ENCODE measurements at places on chromosomes 1 and 21.
A peak's percentile ranks its signal among the peaks of the same experiment; 100 is the strongest.

DNA sequence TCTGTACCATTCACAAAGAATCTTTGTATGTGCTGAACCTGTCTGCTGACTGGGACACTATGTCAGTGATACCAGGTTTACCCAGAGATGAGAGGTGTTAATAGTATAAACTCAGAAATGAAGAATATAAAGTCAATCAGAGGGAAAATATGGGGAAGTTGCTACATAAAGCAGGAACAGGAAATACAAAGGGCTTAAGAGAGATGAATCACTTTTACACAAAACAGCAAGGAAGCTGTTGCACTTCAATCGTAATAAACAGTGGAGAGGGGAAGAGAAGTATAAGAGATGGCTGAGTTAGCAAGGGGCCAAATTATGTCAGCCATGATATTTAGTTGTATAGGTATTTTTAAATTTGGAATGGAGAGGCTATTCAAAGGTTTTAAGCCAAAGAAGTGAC is 890.2 kb upstream of the NCAM2 start:
- DNase-seq, result no peak

- no peak for DNase-seq
Measured at GRCh38 chr1:13964768-13965167, 264.8 kb downstream of the PRDM2 start.

GRCh38 chr1:48659801-48660200 is 116.9 kb downstream of the BEND5 start:
- no peak for DNase-seq

DNA sequence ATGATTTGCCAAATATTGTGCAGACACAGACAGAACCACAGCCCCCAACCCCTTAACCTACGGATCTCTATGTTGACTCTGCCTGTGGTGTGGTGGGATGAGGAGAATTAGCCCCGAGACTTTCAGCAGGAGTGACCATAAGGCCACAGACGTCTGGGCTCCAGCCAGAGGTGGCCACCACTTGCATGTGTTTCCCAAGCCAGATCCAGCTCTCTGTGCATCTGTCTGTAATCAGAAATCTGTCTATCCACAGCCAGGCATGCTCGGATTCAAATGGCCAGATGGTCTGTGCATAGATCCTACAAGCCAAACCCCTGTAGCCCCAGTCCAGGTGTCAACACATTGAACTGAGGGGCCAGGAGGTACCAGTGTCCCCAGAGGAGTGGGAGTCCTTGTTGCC is 140.6 kb downstream of the SYF2 start:
- DNase-seq, result no peak

DNA sequence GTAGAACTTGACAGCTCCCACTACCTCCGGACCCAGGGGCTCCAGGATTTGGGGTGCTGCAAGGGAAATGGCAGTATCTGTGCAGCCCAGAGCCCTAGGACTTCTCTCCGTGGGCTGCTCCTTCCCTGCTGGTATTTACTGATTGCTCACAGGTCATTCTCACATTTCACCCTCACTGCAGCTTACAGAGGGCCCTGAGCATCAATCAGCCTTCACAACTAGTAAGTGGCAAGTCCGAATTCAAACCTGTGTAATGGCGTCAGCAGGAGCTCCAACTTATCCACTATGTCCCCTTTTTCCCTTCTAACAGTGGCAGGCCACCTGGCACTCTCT is 32.4 kb downstream of the PIK3C2B start:
- DNase-seq, result no peak

DNA sequence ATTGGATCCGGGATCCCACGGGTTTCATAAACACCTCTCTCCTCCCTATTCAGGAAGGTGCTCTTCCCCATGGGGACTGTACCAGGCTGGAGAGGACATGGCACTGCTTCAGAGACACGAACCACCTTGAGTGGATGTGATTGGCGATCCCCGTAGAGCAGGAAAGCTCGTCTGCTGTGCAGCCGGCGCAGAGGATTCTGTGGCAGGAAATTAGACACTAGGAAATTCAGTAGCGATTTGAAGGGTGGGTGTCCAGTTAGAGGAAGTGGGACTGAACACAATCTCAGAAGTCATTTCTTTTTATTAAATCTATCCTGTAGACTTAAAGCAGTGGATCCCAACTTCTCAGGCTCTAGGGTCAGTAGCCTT is 767 bp downstream of the PDIK1L start:
- no peak for DNase-seq

GRCh38 chr1:111139324-111139955 is 453 bp downstream of the DRAM2 start:
- DNase-seq, result peak; percentile 31

- no peak for DNase-seq
Measured at GRCh38 chr1:167762061-167762746, 40.4 kb downstream of the MPZL1 start.

- peak; percentile 75 for DNase-seq
Measured at GRCh38 chr1:74733604-74734484, 892 bp downstream of the TYW3 start.

DNA sequence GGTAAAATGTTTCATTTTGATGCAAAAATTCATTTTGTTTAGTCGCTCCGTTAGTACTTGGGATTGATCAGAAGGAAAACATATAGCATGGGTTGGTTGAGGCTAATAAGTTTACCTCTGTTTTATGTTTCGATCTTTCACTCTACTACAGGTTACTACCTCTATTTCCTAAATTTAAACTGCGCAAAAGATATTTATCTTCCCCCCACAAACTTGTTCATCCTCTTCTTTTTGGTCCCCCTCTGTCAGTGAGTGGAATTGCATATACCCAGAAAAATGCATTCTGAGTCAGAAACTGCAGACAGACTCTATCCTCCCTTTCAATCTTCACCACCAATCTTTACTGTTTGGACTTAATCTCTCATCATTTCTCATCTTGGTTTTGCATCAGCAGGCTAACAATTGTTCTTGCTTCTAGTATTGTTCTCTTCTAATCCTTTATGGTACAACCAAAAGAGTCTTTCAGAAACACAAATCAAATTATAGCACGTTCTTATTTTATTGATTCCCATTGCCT is 316.0 kb upstream of the ADGRL4 start:
- no peak for DNase-seq

- DNase-seq, result no peak
Measured at GRCh38 chr21:27206368-27206982, 239.6 kb upstream of the ADAMTS5 start.

DNA sequence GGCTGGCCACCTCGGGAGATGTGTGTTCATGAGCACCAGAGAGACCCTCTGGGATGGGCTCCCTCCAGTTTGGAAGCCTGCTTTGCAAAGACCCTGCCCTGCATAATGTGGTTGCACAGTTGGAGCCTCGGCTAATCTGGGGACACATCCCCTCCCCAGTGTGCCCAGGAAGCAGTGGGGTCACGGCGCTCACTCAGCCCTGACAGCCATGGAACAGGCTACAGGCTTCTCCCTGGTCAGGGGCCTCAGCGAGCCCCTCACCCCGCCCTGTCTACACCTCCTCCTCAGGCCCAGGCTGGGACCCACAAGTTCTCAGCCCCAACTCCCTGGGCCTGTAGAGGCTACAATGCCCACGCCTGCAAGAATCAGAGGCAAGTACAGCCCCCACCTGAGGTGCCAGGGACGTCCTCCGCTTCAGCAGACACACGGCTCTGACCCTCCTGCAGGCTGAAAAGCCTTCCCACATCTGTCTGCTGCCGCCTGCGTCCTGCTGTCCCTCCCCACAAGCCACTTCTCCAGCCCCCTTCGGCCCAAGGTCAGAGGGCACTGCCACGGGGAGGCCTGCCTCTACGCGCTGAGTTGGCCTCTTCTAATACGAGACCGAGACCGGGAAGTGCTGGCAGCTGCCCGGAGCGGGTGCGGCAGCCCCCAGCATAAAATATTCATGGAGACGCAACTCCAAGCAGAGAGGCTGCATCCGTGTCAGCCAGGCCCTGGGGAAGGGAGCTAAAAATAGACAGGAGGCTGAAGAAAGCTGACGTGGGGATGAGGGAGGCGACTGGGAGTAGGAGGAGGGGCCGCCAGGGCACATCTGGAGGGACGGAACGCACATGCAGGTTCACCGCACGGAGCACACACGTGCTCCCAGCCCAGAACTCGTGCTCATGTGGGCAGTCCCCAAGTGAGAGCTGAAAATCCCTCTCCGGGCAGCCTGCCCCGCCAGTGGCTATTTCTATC is 15.2 kb upstream of the GPR153 start:
- DNase-seq, result peak; percentile 18

- no peak for DNase-seq
Measured at GRCh38 chr1:4736254-4736653, 81.8 kb downstream of the AJAP1 start.

GRCh38 chr1:46581681-46582455 is 22.2 kb downstream of the MKNK1 start:
- no peak for DNase-seq

- DNase-seq, result no peak
Measured at GRCh38 chr1:81044708-81045107, 756.0 kb upstream of the ADGRL2 start.

GRCh38 chr1:31923901-31924535 is 14.2 kb downstream of the PTP4A2 start:
- peak; percentile 61 for DNase-seq

- DNase-seq, result no peak
Measured at GRCh38 chr1:201419746-201420607, 1.6 kb downstream of the TNNI1 start.

DNA sequence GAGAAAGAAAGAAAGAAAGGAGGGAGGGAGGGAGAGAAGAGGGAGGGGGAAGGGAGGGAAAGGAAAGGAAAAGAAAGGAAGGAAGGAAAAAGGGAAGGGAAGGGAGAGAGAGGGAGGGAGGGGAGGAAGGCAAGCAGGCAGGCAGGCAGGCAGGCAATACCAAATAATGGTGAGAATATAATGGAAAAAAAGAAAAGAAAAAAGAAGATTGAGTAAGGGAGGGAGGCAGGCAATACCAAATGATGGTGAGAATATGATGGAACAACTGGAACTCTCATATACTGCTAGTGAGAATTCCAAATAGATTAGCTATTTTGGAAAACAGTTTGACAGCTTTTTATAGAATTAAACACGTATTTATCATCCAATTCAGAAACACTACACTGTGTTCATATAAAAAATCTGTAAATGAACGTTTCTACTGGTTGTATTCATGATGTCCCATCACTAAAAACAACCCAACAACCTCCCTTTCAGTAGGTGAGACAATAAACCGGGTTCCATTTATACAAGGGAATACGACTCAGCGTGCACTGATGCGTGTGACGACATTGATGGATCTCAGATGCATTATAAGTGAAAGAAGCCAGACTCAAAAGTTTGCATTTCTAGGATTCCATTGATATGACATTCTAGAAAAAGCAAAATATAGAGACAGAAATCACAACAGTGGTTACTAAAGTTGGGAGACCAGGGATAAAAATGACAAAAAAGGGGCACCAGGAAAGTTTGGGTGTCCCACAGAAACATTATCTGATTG is 226.4 kb downstream of the DSCAM start:
- DNase-seq, result no peak

DNA sequence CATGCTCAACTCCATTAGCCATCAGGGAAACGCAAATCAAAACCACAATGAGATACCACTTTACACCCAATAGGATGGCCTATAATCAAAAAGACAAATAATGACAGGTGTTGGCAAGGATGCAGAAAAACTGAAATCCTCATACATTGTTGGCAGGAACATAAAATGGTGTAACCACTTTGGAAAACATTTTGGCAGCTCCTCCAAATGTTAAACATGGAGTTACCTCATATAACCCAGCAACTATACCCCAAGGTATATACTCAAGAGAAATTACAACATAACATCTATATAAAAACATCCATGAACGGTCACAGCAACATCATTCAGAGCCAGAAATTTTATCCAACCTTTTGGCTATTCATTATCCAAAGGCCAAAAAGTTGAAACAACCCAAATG is 11.6 kb downstream of the EIF4G3 start:
- no peak for DNase-seq

GRCh38 chr1:50416150-50416527 is 7.1 kb downstream of the DMRTA2 start:
- DNase-seq, result no peak

- DNase-seq, result no peak
Measured at GRCh38 chr1:100767176-100767890, 47.8 kb downstream of the VCAM1 start.

DNA sequence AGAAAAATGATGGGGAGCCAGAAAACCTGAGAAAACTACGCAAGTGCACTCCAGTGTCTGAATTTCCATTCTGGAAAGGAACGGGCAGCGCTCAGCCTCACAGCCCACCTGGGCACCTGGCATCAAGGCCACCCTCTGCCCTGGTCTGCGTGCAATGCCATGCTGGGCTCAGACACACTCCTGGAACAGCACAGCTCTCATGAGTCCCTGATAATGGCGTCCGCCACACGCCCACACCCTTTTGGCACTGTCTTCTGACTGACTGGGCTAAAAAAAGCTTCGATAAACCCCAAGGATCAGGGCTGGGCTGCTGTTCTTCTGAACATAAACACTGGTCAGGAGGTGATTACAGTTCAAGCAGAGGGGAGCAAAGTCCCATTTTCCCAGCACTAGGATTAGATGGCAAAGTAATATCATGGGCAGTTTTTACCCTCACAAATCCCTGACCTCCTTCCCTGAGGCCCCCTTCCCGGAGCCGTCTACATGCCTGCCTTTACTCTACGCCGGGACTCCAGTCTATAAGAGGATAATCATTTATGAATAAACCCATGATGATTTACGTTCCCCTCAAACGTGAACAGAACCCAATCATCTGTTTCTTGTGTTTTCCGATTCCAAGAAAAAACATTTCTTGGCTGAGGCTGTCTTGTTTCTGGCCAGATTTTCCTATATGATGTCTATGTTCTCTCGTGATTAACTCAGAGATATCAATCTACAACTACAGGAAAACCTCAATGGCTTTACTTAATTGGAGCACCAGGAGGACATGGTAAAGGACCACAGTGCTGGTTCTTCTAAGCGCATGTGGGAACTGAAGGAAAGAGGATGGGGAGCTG is 22.6 kb downstream of the RCAN1 start:
- DNase-seq, result no peak

GRCh38 chr1:6727535-6727934 is 25.9 kb upstream of the DNAJC11 start:
- peak; percentile 49 for DNase-seq

DNA sequence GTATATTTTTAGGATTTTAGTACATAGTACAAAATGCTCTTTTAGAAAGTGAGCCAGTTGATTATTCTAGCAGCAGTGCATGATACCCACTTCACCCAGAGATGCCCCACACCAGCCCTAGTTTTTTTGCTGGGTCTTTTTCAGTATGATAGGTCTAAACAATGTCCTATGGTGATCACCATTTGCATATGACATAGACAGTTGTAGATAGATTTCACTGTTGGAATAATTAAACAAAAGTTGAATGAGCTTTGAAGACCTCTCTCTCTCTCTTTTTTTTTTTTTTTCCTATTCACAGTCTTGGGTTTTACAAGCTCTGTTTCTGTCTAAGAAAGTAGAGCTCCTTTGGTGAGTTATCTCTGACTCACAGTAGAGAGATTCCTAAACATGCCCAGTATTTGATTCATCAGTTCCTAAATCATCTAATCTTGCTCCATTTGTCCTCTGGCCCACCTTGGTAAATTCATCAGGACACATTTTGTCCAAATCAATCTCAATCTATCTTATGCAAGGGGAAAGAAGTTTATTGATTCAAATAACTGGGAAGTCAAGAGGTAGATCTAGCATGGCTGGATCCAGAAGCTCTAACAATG is 44.7 kb upstream of the VAV3 start:
- DNase-seq, result no peak

- no peak for DNase-seq
Measured at GRCh38 chr1:232132572-232132971, 497.4 kb downstream of the SIPA1L2 start.

All from midbrain (tissue), 1 donor.